ENCODE measurements at places on chromosomes 2 and 18. TPM values are rescaled to one million over a fixed set of nuclear protein-coding genes. Genes with fewer than 3 reads are reported as not detected.
A peak's percentile ranks its signal among the peaks of the same experiment; 100 is the strongest.

- H3K27ac ChIP-seq = no peak overlapping the region
- H3K27me3 ChIP-seq = no peaks in the 10 kb centered on the region
- H3K4me3 ChIP-seq = no peak overlapping the region
Observed at GRCh38 chr2:173278794-173279526, 75.7 kb upstream of the CDCA7 start.

GRCh38 chr2:130873700-130874346, 37.1 kb downstream of the ARHGEF4 start:
- DNase-seq = peak; percentile 82
- no peak overlapping the region for H3K27ac ChIP-seq
- H3K27me3 ChIP-seq = no peaks in the 10 kb centered on the region
- peaks cover 4% of the 10 kb centered on the region for H3K36me3 ChIP-seq

GRCh38 chr18:8688816-8689215, 16.5 kb upstream of the MTCL1 start:
- no peaks in the 10 kb centered on the region for H3K36me3 ChIP-seq
- DNase-seq = no peak
- H3K4me1 ChIP-seq = peaks cover 37% of the 10 kb centered on the region
- H3K27ac ChIP-seq = no peak overlapping the region
- no peak overlapping the region for H3K4me3 ChIP-seq

DNA sequence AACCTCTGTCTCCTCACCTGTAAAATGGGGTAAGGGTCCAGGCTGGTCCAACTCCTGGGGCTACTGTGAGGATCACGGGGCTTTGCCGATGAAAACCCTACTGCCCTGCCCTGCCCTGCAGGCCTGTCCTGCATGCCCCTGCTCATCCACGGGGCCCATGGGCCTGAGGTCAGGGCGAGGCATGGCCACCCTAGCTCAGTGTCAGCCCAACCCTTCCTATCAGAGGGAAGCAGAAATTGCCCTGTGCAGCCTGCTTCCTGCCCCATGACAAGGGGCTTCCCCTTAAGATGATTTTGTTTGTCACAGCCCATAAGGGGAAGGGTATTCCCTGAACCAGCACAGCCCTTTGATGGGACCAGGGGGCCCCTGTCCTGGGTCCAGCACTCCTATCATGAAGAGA, 353.6 kb upstream of the ID2 start:
- H3K27ac ChIP-seq = no peak overlapping the region
- H3K4me3 ChIP-seq = no peak overlapping the region
- H3K36me3 ChIP-seq = no peaks in the 10 kb centered on the region
- no peaks in the 10 kb centered on the region for H3K27me3 ChIP-seq

- no peaks in the 10 kb centered on the region for H3K27me3 ChIP-seq
- H3K4me1 ChIP-seq = no peaks in the 10 kb centered on the region
Observed at GRCh38 chr2:172817411-172817810, 81.8 kb downstream of the RAPGEF4 start.

DNA sequence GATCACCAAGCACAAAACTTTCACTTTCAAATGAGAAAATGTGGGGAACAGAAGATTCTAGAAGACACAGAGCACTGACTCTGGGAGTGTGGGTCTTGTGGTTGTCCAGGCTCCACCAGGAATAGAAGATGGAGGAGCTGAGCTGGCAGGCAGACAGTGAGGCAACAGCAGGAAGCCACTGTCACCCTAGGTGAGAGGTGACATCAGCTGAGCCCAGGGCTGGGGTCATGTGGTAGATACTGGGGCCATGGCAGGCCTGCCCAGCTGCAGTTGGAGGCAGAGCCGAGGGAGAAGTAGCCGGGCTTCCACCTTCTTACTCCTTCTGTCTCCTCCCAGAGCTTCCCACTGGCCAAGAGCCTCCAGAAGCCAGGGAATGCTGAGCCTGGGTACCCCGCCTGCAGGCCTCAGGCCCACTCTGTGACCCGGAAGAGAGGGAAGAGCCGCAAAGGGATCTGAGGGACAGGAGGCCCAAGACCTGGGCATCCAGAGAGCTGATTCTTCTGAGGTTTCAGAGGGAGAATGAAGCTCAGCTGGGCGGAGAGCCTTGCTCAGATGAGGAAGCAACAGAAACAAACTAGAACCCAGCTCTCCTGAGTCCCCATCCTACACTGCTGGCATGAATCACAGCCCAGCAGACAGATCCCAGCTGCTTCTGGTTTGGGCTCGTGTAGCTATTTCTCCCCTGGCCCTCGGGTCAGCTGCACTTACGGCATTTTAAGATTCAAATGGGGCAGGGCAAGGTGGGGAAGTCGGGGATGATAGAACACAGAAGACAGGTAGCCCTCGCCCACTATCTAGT, 39.8 kb upstream of the ASAP2 start:
- H3K4me1 ChIP-seq = peaks cover 29% of the 10 kb centered on the region
- no peaks in the 10 kb centered on the region for H3K36me3 ChIP-seq
- no peaks in the 10 kb centered on the region for H3K27me3 ChIP-seq
- DNase-seq = no peak
- H3K27ac ChIP-seq = peak overlapping the region; percentile 62

GRCh38 chr2:135063210-135063609, 11.1 kb downstream of the RAB3GAP1 start:
- H3K4me3 ChIP-seq = no peak overlapping the region
- H3K27me3 ChIP-seq = no peaks in the 10 kb centered on the region
- peaks cover 48% of the 10 kb centered on the region for H3K36me3 ChIP-seq
- DNase-seq = no peak

The PRSS56 gene
- 52.4 TPM for total RNA-seq

The SERPINB7 gene
- not detected for total RNA-seq

The SLC16A14 gene
- 14.2 TPM for total RNA-seq

The PPP1R1C gene
- total RNA-seq = 1.7 TPM

The PRR30 gene
- total RNA-seq = not detected

The IGFBP5 gene
- total RNA-seq = 140 TPM

The KATNAL2 gene
- 8.7 TPM for total RNA-seq

Data from neural crest cell (in vitro differentiated cells).